ENCODE measurements at places on chromosomes 5 and 9.

GRCh38 chr5:39411061-39411460 is 13.7 kb downstream of the DAB2 start:
- no peak for DNase-seq

GRCh38 chr9:114662081-114662989 is 4.7 kb upstream of the TEX53 start:
- peak; percentile 72 for DNase-seq

- peak; percentile 46 for DNase-seq
Observed at GRCh38 chr9:107422189-107423185, 67.1 kb downstream of the KLF4 start.

DNA sequence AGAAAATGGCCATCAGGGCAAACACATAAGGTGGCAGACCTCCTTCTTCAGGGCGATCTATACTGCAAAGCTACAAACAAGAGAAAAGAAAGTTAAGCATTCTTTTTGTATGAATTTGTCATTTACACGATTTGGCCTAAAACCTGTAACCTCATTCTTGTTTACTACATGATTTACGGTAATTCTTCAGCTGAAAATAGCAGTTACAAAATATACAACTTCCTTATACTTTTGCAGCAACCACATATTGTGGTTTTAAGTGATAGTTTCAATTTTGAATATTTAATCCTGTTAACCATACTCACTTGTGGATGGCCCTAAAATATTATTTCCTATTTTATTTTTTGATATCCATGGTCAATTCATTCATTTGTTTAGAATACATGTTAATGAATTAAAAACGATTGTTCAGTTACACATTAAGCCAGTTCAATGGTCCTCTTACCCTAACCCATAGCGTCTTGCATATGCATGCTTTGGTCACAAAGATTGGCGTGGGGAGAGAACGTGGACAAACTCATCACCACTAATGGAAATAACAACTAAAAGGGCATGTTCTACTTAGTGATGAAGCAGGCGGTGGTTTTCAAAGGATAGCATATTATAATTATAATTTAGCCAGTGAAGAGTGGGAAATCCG is 16.6 kb downstream of the TUT7 start:
- no peak for DNase-seq

DNA sequence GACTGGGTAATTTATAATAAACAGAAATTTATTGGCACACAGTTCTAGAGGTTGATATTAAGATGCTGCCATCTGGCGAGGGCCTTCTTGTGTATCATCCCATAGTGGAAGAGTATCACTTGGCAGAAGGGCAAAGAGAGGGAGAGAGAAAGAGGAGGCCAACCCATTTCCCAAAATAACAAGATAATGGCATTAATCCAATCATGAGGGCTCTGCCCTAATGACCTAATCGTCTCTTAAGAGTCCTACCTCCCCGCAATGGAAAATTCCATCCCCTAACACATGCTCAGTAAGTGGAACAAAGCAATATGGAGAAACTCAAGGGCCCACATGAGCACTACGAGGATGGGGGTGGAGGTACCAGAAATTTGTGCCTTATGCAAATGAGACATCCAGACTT is 17.6 kb upstream of the VDAC1 start:
- DNase-seq: no peak

DNA sequence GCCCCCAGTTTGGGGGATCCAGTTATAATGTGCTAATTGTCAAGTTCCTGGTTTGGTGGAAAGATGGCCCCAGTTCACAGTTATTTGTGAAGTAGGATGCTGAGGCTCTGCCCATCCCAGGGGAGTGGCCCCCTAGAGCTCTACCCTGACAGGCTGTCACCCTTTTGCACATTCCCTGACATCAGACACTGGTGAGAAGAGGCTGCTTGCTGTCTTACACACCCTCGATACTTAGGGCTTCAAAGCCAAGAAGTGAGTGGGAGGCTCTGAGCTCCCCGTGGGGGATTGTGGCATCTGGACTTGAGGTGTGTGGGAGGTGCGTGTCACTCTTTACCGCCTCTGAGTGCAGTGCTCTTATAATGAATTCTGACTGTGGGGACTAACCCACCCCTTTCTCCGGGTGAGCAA is 168.5 kb downstream of the DOCK2 start:
- DNase-seq: peak; percentile 59

GRCh38 chr5:15555176-15555575 is 55.2 kb downstream of the FBXL7 start:
- no peak for DNase-seq

DNA sequence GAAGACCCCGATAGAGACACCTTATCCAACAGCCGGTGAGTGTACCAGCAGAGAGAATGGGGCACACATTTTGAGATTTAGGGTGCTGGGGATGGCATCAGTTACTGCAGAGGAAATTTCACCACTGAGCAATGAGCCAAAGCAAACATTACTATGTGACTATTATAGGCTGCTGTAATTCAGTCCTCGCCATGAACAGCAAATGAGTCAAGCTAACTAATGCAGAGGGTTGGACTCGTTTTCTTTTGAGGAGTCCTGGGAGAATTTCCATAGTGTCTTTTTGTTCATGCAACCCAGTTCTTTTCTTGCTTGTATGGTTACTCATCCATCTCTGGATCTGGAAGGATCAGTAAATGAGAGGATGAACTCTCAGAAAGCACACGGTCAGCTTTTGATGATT is 323.8 kb downstream of the PSAT1 start:
- DNase-seq: no peak

DNA sequence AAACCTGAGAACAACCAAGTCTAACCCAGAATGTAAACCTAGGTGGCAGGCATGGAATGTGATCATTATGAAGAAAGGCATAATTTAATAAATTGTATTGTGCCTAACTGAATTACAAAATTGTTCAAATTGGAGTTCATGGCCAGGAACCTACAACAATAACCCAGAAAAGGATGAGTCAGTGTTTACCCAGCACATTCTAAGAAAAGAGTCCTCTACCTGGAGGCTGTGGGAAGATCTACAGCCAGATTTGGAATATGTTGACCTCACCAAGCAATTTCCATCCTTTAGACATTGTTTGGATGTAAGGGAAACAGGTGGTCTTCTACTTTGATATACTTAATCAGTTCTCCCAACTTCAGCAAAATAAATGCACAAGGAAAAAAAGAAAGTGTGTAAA is 152.2 kb downstream of the TMEM161B start:
- no peak for DNase-seq

DNA sequence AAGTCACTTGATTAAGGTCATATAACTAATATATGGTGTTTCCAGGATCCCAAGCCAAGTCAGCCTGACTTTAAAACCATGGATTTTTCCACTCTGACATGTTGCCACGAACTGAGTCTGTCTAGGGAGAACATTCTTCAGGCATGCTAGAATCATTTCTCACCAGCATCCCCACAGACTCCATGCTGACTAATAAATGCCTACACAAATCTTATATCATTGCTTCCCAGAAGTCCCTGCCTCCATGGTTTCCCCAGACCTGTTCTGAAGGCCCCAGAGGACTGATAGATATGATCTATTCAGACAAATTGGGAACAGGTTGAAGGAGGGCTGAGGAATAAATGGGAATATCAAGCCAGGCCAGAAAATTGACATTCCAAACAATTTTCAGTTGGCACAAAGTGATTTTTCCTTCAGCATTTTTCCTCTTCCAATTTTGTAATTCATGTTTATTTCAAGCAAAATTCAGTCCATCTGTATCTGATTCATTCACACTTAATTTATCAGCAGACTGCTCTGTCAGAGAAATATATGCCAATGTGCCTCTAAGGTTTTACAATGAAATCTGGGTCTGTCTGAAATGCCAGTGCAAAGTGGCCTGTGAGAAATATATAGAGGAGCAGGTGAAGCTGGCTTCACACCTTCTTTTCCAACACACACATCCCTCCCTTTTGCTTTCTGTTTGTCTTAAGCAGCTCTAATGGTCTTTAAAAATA is 413.6 kb upstream of the TNC start:
- DNase-seq: no peak

DNA sequence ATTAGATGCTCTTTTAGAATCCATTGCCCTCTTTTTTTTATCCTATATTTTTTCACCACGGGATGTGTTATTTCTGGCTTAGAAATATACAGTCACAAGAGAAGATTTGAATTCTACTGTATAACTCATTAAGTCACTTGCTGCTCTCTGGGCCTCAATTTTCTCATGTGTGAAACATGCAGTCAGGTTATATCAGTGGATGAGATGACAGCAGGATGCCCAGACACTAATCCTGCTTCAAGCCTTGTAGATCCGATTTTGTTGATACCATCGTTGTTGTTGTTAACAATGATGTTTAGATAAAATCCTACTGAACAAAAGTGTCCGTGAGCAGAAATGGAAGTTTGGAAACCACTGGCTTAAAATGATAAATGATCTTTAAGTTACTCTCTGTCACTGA is 421.9 kb upstream of the DMAC1 start:
- no peak for DNase-seq

- DNase-seq: no peak
Observed at GRCh38 chr5:55052383-55052931, 28.4 kb downstream of the GZMK start.

- DNase-seq: no peak
Observed at GRCh38 chr9:89888233-89888632, 283.4 kb downstream of the GADD45G start.

DNA sequence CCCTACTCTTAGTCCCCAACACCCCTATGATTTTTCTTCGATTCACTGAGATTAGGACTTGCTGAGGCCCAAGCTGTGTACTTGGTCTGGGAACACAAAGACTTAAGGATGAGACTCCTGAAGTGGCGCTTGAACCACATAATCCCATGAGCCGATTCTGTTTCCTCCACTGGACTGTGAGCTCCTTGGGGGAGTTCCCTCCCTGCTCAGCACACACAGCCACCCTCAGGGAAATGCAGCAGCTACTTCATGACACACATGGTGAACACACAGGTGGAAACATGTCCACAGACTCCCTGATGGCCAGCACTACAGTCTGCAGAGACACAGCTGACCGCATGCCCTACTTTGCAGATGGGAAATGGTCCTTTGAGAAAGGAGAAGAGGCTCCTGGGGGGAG is 101.1 kb downstream of the C5orf15 start:
- DNase-seq: no peak

GRCh38 chr5:159337016-159337955 is 7.0 kb upstream of the IL12B start:
- DNase-seq: peak; percentile 49

- DNase-seq: no peak
Observed at GRCh38 chr5:24555229-24555628, 89.5 kb downstream of the CDH10 start.

GRCh38 chr9:17628624-17629023 is 49.8 kb downstream of the SH3GL2 start:
- no peak for DNase-seq

- no peak for DNase-seq
Observed at GRCh38 chr5:107524111-107524510, 146.6 kb downstream of the EFNA5 start.

DNA sequence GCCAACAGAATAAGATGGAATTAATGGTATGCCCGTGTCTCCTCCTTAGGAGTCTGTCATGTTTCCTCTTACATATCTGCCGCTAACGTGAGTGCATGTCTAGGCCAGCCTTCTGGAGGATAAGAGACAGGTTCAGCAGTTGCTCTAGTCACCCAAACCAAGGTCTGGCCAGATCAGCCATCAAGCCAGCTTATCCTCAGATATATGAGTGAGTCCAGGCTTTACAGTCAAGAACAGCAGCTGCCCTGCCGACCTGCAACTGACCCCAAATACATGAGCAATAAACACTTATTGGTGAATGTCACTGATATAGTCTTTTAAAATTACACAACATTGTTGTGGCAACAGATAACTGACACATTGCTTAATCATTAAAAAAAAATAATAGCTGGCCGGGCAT is 123.5 kb downstream of the TSSK1B start:
- DNase-seq: no peak

GRCh38 chr9:124342776-124343485 is 72.3 kb downstream of the PSMB7 start:
- DNase-seq: no peak

DNA sequence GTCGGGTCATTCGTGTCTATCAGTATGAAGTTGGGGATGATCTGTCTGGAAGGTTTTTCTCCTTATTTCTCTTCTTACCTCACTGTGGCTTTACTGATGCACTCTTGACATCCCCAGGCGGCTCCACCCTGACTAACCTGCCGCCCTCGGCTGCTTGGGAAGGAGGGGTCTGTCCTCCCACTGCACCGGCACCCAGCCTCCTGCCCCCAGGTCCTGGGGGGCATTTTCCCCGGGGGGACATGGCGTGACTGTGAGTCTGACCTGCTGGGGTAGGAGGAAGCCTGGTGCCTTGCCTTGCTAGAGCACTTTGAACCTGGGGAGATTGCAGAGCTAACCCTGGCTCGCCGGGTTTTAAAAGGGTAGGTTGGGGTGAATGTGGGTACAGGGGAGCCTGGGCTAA is 27.5 kb downstream of the DYNC2I2 start:
- DNase-seq: no peak

GRCh38 chr5:109706095-109706494 is 16.4 kb downstream of the MAN2A1 start:
- no peak for DNase-seq

- no peak for DNase-seq
Observed at GRCh38 chr5:61578858-61579503, 246.9 kb downstream of the ZSWIM6 start.

- DNase-seq: peak; percentile 30
Observed at GRCh38 chr5:10689391-10690081, 71.5 kb downstream of the DAP start.

GRCh38 chr9:85527331-85528020 is 214.3 kb downstream of the AGTPBP1 start:
- no peak for DNase-seq

- no peak for DNase-seq
Observed at GRCh38 chr5:173973616-173973969, 15.4 kb upstream of the C5orf47 start.

DNA sequence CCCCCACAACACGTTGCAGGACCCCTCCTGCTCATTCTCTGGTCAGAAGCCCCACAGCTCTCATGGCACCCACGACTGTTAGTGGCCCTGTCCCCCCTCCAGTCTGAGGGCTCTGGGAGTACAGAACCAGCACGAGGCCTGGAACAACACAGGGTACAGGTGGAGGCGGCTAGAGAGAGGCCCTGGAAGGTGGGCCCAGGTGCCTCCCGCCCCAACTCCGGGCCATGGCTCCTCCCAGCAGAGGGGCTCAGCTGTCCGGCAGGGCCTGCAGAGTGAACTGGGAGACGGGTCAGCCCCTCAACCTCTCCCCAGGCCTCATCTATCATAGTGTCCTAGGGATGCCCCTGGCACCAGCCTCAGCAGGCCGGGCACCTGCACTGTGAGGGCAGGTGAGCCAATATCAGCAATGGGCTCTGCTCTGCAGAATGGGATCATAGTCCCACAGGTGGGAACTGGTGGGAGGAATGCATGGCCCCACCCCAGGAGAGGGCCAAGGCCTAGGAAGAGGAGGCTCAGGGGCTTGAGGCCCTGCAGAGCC is 58.6 kb downstream of the BARX1 start:
- DNase-seq: no peak

Measured in stimulated activated CD4-positive, alpha-beta T cell treated with anti-CD3 and anti-CD28 coated beads, Interleukin-2, amount 100 ng/mL, for 24 hours (primary cell).